ENCODE measurements at places on chromosomes 16 and 17. TPM values are rescaled to one million over a fixed set of nuclear protein-coding genes. Genes with fewer than 3 reads are reported as not detected.
A peak's percentile ranks its signal among the peaks of the same experiment; 100 is the strongest.

- DNase-seq = no peak
These were observed 64.5 kb downstream of the NUP88 start for GRCh38 chr17:5354886-5355415.

DNA sequence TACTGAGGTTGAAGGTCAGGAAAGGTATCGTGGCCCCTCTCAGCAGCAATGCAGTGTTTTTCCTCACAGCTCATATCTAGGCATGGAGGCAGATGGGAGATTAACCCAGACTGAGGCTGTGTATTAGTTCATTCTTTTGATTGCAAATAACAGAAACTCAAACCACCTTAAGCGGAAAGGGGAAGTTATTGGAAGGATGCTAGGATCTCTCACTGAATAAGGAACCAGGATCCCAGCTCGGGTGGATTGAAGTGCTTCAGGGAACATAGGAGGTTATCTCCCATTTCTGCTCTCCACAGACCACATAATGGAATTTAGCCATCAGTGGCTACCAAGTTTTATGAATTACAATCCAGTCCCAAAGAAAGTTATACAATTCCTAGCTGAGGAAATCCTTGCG is 8.2 kb downstream of the ZNF689 start:
- DNase-seq = no peak

SLFN11 gene
- 4.2 TPM for total RNA-seq

GRCh38 chr16:610513-611381 is 20.0 kb upstream of the WFIKKN1 start:
- peak; percentile 78 for DNase-seq

GRCh38 chr17:35531160-35531559 is 6.3 kb downstream of the SLFN12L start:
- no peak for DNase-seq

- DNase-seq = peak; percentile 83
These were observed at the start of gene PGAP6 for GRCh38 chr16:381789-382717. PGAP6 (minus strand) TSS chr16:381978; CDS start chr16:381821, 157 bp downstream.

Measured in mucosa of descending colon (tissue), 3 donors.